Naive thymus-derived CD4-positive, alpha-beta T cell (primary cell): ENCODE measurements at places on chromosomes 7 and 10.

DNA sequence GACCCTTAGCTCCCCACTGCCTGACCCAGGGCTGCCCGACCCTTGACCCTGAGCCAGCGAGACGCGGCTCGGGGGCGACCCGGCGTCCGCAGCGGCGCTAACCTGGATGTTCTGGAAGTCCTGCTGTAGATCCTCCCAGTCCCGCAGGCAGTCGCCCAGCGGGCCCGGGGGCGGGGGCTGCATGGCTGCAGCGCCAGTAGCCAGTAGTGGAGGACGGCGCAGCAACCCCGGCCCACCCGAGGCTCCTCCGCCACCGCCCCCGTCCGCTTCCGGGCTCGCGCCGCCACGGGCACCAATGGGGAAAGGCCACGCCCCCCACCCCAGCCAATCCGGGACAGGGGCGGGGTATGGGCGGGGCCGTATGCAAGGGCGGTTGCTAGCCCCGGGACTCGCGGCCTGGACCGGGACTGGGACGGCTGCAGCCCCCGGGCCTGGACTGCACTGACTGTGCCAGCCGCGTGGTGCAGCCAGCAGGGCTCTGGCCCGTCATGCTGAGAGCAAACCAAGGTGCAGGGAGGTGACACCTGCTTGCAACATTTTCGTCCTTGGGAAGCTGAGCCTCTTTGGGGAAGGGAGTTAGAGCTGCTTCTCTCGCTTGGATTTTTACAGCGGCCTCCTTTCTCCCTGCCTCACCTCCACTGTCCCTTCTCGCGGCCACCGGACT lies at the start of gene TMEM120A:
Gene TMEM120A, minus strand, starts transcription at position 208 of the 664 bp plus-strand sequence. Its CDS starts 25 bp downstream, at position 183.
- H3K27ac ChIP-seq, result peak within 1 kb of the TSS; percentile 80
- no peaks in the 10 kb centered on the region for H3K27me3 ChIP-seq
- H3K4me3 ChIP-seq, result peak within 1 kb of the TSS; percentile 84
- no peaks in the 10 kb centered on the region for H3K36me3 ChIP-seq
- DNase-seq, result peak; percentile 92

GRCh38 chr10:103653581-103654037 lies 160.1 kb downstream of the NEURL1 start:
- no peaks in the 10 kb centered on the region for H3K4me1 ChIP-seq
- H3K4me3 ChIP-seq, result no peak overlapping the region
- no peaks in the 10 kb centered on the region for H3K27me3 ChIP-seq
- DNase-seq, result no peak
- H3K27ac ChIP-seq, result no peak overlapping the region

- no peak for DNase-seq
- H3K27ac ChIP-seq, result no peak overlapping the region
- no peaks in the 10 kb centered on the region for H3K27me3 ChIP-seq
- peaks cover 15% of the 10 kb centered on the region for H3K4me1 ChIP-seq
Observed at GRCh38 chr7:101088069-101088425, 2.8 kb downstream of the TRIM56 start.

DNA sequence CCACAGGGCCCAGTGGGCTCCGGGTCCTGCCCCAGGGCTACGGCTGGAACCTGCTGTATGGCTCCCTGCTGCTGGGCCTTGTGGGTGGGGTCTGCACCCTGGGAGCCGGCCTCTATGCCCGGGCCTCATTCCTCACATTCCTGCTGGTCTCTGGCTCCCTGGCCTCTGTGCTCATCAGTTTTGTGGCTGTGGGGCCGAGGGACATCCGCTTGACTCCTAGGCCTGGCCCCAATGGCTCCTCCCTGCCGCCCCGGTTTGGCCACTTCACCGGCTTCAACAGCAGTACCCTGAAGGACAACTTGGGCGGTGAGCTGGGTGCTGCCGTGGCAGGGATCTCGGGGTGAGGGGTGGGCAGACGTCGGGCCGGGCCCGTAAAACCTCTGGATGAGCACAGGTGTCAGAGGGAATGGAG lies 4.4 kb downstream of the SLC12A9 start:
- peaks cover 5% of the 10 kb centered on the region for H3K36me3 ChIP-seq
- DNase-seq, result no peak
- no peak overlapping the region for H3K4me3 ChIP-seq
- H3K4me1 ChIP-seq, result peaks cover 8% of the 10 kb centered on the region
- no peak overlapping the region for H3K27ac ChIP-seq
- H3K27me3 ChIP-seq, result no peaks in the 10 kb centered on the region

DNA sequence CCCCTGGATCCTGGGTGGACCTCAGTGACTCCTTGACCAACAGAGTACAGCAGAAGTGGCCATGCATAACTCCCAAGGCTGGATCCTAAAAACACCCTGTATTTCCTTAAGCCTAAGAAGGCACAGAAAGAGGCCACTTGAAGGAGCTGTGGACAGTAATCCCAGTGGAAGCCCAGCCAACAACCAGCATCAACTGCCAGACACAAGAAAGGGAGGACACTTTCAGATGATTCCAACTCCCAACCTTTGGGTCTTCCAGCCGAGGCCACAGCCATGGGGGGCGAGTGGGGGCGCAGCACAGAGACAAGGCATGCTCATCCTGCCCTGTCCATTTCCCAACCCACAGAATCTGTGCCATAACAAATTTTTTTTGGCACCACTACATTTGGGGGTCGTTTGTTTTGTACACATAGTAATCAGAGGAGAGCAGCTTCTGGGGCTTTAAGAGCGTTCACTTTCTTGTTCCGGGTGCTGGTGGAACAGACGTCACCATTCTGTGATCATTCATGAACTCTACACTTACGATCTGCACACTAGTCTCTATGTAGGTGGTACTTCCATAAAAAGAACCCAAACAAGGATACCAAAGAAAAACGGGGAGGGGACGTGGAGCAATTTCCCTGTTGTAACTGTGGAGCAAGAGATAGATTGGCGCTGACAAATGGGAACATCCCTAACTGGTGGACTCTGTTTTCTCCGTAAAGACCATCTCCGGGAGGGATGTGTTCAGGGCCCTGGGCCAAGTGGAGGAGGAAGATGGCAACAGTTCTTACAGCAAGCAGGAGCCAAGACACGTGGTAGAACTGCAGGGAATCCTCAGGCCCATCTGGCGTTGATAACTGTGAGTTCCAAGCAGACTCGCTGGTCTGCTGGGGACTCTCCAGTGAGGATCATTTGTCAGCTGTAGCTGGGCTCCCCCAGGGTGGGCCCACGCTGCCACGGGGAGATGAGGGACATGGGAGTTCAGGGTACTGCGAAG lies 6.0 kb upstream of the SLC29A3 start:
- H3K27ac ChIP-seq, result no peak overlapping the region
- H3K27me3 ChIP-seq, result no peaks in the 10 kb centered on the region
- no peaks in the 10 kb centered on the region for H3K4me1 ChIP-seq
- H3K36me3 ChIP-seq, result no peaks in the 10 kb centered on the region
- no peak overlapping the region for H3K4me3 ChIP-seq
- no peak for DNase-seq

- DNase-seq, result no peak
- no peak overlapping the region for H3K27ac ChIP-seq
- H3K4me3 ChIP-seq, result no peak overlapping the region
- no peaks in the 10 kb centered on the region for H3K4me1 ChIP-seq
- no peaks in the 10 kb centered on the region for H3K36me3 ChIP-seq
Observed at GRCh38 chr7:26035552-26035951, 116.4 kb upstream of the NFE2L3 start.

DNA sequence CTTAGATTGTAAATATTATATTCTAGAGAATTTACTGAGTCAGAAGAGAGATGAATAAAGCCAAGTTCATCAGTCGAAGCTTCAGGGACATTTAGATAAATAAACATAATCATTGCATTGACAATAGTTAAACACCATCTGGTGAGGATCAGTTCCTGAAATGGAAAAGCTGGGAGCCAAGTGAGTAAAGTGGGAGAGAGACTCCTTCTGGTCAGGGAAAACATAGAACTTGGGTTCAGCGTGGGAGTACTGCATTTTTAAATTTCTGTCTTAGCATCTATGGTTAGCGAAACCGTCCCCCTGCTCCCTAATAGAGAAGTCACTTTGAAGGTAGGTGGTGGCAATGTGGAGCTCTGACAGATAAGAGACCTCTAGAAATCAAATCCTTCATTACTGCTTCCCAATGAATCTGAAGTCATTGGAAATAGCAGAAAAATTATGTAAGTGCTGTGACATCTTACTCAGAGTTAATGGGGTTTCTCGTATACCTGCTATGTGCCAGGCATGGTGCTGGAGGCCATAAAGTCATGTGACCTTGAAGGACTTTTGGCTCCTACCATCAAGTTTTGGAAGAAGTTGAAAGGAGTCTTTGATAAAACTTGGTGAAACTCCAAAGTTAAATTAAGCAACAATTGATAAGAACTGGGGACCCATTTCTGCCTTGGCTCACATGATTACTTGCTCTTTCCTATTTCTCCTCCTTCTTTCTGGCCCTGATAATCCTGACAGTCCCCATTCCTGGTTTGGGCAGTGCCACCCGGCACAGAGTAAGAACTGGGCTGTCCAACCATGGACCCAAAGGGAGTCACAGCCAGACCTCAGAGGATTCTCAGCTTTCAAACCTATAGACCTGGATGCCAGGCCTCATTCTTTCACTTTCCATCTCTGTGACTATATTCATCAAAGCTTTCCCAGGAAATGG lies 211.2 kb downstream of the C7orf25 start:
- H3K4me1 ChIP-seq, result no peaks in the 10 kb centered on the region
- no peak overlapping the region for H3K4me3 ChIP-seq
- H3K27me3 ChIP-seq, result no peaks in the 10 kb centered on the region
- no peak overlapping the region for H3K27ac ChIP-seq
- DNase-seq, result no peak

DNA sequence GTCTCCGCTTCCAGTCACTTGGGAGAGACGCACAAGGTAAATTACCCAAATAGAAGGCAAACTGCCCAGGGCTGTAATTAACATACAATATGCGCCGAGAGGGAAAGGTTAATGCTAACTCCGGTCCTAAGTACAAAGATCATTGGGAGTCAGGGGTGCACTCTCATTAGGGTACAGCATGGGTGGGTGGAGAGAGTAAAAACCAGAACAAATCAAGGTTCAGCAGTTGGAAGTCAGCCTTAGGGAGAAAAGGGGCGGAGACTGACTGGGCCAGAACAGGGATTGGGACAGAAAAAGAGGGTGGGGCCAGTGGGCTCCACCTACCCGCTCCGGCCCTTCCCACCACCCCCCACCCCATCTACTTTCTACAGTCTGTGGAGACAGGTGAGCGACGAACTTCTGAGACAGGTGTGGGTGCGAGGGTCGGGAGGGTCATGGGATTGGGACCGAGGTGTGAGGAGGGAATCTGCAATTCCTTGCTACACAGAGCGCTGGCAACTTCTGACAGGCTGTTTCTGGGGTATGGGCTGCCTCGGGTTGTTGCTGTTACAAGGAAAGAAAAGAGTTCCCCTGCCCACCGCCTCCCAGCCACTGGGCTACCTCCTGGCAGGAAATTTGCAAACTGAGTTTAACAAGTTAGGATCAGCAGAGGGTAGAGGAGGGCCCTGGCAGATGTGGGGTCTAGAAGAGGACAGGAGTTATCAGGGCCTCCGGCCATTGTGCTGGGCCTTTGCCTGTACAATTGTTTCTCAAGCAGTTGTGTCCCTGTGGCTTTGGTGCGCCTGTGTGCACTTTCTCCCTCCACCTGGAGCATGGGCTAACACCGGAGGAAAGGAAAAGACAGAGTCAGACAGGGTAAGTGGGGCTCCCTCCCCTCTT lies at the start of gene TMEM139:
Gene TMEM139, plus strand, starts transcription at position 368 of the 879 bp plus-strand sequence. CDS start 1,000 bp downstream, outside the sequence.
- peaks cover 5% of the 10 kb centered on the region for H3K4me1 ChIP-seq
- DNase-seq, result no peak
- no peaks in the 10 kb centered on the region for H3K27me3 ChIP-seq
- no peaks in the 10 kb centered on the region for H3K36me3 ChIP-seq
- H3K27ac ChIP-seq, result no peak within 1 kb of the TSS

DNA sequence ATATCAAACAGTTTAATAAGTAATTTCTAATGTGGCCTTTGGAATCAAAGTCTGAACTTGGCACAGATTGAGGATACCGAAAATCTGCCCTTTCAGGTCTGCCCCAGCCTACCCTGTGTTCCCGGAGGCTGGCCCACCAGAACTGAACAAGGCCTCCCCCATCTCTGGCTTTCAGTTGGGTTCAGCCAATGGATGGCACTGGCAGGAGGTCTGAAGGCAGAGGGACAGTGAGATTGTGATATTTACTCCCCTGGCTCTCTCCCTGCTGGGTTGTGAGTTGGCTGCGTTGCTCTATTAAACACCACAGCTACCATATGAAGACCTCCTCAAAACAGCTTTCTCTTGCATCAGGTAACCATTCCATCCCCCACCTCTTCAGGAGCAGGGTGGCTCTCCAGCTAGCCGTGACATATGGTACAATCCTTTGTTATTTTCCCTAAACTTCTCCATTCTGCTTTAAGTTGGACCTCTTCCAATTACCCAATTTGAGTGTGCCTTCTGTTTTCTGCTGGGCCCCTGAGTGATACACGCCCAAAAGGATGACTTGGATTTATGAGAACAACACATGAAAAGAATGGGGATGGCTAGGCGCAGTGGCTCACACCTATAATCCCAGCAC lies 28.1 kb downstream of the DNMBP start:
- H3K27me3 ChIP-seq, result no peaks in the 10 kb centered on the region
- no peak overlapping the region for H3K4me3 ChIP-seq
- no peaks in the 10 kb centered on the region for H3K4me1 ChIP-seq
- no peak overlapping the region for H3K27ac ChIP-seq
- no peaks in the 10 kb centered on the region for H3K36me3 ChIP-seq
